ENCODE measurements at places on chromosomes 4 and X.

- no peak for DNase-seq
Measured at GRCh38 chr4:85548116-85548515, 73.2 kb downstream of the ARHGAP24 start.

DNA sequence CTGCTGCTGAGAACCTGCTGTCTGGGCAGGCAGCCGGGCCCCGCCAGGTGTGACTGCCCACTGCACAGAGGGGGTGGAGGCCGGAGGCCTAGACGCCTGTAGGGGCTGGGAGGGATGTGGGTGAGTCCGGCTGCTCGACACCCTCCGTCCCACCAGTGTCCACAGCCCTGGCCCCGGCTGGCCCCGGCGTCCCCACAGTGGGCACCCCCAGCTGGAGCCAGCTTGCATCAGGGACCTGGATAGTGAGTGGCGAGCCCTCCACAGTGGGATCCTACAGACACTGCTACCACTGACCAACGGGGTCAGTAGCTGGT, 34.7 kb upstream of the SPON2 start:
- no peak for DNase-seq

- no peak for DNase-seq
Measured at GRCh38 chr4:181601103-181601502, 642.1 kb upstream of the TENM3 start.

DNA sequence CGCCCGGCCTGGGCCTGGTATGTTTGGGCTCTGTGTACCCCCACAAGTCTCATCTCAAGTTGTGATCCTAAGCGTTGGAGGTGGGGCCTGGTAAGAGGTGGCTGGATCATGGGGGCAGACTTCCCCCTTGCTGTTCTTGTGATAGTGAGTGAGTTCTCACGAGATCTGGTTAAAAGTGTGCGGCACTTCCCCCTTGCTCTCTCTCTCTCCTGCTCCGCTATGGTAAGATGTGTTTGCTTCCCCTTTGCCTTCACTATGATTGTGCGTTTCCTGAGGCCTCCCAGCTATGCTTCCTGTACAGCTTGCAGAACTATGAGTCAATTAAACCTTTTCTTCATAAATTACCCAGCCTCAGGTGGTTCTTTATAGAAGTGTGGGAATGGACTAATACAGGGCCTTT, 53.0 kb downstream of the CHST7 start:
- no peak for DNase-seq

- no peak for DNase-seq
Measured at GRCh38 chr4:123024710-123025109, 102.3 kb upstream of the NUDT6 start.

DNA sequence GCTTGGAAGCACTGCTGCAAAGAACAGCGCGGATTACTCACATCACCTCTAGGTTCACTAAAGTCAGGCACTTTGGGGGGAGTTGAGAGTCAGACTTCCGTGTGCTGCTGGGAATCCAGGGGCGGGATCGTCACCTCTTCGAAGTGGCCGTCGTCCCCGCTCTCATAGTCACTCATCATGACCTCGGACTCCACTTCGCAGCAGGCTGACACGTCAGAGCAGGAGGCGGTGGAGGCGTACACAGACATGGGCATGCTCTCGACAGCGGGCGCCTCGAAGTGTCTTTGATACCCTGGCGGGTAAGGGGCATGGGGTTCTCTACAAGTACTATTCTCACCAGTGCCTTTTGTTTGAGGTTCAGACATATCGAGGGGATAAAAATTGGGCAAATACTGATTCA, 33.1 kb upstream of the MTNR1A start:
- no peak for DNase-seq

- DNase-seq, result no peak
Measured at GRCh38 chr4:99411041-99411440, 24.1 kb downstream of the ADH7 start.

GRCh38 chrX:12554206-12554605, 237.0 kb upstream of the PRPS2 start:
- DNase-seq, result no peak

DNA sequence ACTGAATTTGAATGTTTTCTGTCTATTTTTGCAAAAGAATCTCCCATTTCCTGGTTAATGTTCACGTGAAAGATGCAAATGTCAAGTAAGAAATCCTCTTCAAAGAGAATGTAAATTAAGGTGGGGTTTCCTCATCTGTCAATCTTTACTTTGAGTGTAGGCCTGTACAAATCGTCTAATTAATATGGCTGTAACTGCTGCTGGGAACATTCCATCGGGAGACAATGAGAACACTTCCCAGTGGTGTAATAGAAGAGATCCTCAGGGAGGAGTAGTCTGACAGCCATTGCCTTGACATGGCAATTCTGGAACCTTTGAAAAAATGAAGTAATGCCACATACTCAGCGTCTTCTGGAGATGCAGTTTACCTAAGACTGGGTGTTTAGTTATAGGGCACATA, 3.7 kb downstream of the EREG start:
- DNase-seq, result no peak

DNA sequence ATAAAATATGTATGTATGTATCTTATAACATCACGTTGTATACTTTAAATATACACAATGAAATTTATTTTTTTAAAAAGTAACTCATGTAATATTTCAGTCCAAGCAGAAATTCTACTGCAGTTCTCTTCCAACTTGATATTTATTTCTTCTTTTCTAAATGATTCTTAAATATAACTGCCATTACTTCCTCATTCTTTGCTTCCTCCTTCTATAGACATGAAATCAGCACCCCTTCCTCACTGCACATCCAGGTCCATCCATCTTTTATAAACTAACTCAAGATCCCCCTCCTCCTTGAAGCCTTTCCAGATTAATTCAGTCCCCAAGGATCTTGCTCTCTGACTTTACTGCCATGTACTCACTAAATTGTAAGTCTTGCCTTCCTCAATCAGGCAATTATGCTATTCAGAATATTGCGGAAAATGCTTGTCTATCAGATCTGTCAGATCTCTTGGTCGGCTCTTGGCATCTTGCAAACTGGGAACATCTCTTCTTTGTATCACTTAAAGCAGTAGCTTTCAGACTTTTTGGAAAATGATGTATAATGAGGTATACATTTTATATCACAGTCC, 3.7 kb downstream of the GPRIN3 start:
- no peak for DNase-seq

GRCh38 chrX:108186811-108187210, 95.2 kb downstream of the ATG4A start:
- DNase-seq, result no peak

DNA sequence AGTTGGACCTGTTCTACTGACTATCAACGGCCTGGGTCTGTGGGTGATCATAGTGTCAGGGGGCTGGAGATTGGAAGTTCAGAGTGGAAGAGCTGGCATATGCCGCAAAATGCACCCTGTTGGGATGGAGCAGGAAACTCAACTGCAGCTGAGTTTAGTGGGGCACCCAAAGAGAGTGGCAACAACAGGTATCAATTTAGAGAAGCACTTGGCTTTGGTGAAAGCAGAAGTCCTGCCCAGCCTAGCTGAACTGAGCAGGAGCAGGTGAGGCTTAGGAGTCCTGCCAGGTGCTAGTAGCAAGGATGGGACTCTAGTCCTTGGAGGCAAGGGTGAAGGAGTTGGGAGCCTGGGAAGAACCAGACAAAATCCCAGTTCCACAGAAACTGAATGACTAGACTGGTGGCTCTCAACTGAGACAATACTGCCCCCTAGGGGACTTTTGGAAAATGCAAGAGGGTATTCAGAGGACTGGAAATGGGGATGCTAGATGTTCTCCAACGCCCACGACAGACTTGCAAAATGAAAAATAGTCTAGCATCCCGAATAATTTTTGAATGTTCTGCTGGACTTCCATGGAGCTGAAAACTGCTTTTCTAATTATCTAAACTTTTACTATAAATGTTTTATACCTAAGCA, 49.4 kb downstream of the RTL9 start:
- DNase-seq, result no peak

GRCh38 chrX:69386681-69387080, 117.4 kb upstream of the NALF2 start:
- no peak for DNase-seq

DNA sequence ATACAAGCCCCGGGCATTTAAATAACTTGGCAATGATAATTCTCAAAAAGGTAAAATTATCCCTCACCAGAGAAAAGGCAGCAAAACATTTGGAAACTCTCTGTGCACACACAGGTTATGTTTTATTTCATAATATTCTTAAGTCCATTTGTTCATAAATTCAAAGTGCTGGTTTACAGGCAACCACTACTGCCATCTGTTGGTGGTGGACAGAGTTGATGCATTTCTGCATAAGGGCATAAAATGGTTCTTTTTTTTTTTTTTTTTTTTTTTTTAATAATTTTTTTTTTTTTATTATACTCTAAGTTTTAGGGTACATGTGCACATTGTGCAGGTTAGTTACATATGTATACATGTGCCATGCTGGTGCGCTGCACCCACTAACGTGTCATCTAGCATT, 31.5 kb upstream of the IL21 start:
- DNase-seq, result no peak

DNA sequence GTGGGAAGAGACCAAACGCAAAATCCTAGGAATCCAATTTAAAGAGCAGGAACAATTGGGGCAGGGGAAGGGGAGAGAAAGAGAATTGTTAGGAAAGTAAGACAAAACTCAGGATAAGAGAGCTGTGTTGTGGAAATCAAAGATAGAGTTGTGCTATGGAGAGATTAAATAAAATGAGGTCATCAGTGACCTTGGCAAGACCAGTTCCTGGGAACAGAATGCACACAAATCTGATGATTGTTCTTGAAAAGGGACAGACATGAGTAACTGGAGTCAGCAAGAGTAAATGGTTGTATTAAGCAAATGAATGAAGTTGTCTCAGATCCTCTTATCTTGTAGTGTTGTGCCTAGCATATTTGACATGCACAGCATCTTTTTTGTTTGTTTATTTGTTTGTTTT, 267.4 kb downstream of the IL1RAPL1 start:
- DNase-seq, result no peak

DNA sequence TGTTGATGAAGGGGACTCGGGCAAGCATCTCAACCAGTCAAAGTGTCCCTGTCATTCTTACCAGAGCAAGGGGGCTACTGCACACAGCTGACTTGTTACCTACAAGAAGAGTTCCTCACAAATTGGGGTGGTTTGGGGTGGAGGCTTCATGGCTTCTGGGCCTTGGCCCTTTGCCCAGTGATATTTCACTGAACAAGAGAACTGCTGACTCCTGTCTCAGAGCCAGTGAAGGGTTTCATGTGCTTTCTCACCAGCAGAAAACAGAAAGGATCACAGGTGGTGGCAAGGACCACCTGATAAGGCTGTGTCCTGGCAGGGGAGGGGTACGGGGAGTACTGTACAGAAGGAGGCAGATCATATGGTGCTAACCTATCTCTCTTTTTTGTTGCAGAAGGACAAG, 53.5 kb downstream of the DLG3 start:
- DNase-seq, result no peak

DNA sequence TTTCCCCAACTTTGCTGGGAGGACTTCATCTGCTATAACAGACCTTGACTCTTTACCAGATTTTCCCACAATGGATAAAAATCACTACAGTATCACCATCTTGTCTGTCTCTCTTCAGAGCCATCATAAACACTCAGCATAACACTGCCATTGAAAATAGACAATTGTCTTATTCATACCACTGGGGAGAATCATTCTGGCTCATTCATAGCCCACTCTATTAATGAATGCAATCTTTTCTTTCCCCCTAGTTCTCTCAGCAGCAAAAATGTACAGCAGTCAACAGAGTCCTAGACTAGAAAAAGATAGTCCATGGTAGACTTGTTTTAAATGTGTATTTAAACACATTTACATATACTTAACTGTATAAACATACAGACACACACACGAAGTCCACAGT, 19.2 kb downstream of the SLC9A7 start:
- no peak for DNase-seq

GRCh38 chr4:98546910-98547594, 111.4 kb downstream of the TSPAN5 start:
- DNase-seq, result peak; percentile 46

GRCh38 chrX:73563738-73564068, 706 bp downstream of the CHIC1 start:
- DNase-seq, result no peak

DNA sequence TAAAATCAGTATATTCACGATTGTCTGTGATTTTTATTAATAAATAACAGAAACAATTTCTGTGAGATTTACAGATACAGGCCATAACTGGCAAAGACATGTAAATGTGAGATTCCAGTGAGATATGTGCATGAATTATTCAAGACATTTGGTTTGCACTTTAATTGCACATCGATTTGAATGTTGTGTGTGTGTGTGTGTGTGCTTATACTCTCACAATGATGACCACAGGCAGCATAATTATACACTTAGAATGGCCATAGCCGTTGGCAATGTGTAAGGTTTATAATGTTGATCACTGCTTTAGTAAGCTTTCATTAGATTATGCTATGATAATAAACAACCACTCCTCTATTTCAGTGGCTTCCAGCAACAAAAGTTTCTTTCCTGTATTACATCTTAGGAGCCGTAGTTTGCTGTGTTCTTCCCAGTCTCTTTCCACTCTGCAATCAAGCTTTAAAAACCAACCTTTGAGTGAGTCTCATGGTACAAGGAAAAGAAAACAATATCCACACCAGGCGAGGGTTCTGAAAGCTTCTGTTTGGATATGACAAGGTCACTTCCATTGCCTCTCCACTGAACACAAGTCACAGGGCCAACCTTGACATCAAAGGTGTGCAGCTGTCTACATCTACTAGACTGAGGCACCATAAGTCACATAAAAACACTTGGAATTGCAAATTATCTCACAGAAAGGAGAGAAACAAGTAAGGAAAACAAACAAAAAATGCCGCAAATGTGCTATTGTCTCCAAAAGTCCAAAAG, 897.7 kb downstream of the RAB28 start:
- DNase-seq, result no peak

- DNase-seq, result no peak
Measured at GRCh38 chr4:83830138-83830888, 294.4 kb downstream of the GPAT3 start.

- DNase-seq, result no peak
Measured at GRCh38 chr4:19119904-19120560, 1098.5 kb upstream of the LCORL start.

GRCh38 chr4:176034499-176034898, 31.1 kb upstream of the WDR17 start:
- DNase-seq, result no peak

DNA sequence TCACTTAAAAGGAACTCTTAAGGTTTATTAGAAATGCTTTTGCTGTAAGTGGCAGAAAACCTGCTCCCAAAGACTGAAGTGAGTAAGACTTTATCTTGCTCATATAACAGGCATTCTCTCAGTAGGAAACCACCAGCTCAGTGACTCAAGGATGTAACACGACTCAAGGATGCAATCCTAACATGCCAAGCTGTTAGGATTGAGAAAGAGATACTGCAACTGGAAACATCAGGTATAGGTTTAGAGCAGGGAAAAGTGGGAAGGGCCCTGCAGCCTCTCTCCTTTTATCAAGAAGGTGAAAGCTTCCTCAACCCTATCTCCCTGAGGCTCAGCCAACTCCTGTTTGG, 11.9 kb upstream of the SLC9A7 start:
- no peak for DNase-seq

DNA sequence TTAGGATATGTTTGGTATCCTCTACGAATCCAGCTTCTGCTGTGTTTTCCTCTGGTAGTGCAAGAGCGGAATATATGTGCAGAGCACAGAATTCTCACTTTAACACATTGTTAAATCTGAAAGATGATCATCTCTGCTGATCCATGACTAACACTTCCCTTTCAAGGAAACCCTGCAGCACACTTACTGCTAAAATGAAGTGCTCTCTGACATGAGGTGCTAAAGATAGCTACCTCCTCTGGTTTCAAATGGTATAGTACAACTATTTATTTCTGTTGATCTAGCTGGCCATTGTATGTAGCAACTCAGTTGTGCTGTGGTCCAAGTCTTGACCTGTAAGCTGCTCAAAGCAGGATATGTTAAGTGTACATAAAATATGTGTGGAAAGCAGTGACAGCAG, 162.4 kb upstream of the FMR1 start:
- DNase-seq, result no peak
